ENCODE measurements at places on chromosomes 5 and 9. TPM values are rescaled to one million over a fixed set of nuclear protein-coding genes. Genes with fewer than 3 reads are reported as not detected.

PCSK5 gene
- total RNA-seq = 7.3 TPM

TXNDC8 gene
- not detected for total RNA-seq

PCDHGA7 gene
- 0.41 TPM for total RNA-seq

FBXO10 gene
- total RNA-seq = 22.0 TPM

THBS4 gene
- 5.6 TPM for total RNA-seq
